Peyer's patch (tissue), 4 donors: ENCODE measurements at places on chromosomes 6 and 20.
A peak's percentile ranks its signal among the peaks of the same experiment; 100 is the strongest.

- DNase-seq = no peak
These were observed 2.2 kb downstream of the UBR2 start for GRCh38 chr6:42565823-42566613.

DNA sequence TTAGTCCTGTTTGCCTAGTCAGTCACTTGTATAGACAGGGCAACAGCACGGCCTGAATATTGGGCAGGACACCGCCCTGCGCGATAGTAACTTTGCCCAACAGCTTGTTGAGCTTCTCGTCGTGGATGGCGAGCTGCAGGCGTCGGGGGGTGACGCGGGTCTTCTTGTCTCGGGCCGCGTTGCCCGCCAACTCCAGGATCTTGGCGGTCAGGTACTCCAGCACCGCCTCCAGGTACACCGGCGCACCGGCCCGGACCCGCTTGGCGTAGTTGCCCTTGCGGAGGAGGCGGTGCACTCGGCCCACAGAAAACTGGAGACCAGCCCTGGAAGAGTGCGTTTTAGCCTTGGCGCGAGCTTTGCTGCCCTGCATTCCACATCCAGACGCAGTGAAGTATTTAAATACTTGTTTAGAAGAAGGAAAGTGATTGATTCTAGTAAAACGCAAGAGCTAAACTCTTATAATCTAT, 92.8 kb upstream of the BTN3A2 start:
- DNase-seq = peak; percentile 85

GRCh38 chr20:41309817-41310216, 7.7 kb downstream of the ZHX3 start:
- DNase-seq = no peak

GRCh38 chr6:136599329-136600011, 49.2 kb upstream of the MAP7 start:
- DNase-seq = no peak

DNA sequence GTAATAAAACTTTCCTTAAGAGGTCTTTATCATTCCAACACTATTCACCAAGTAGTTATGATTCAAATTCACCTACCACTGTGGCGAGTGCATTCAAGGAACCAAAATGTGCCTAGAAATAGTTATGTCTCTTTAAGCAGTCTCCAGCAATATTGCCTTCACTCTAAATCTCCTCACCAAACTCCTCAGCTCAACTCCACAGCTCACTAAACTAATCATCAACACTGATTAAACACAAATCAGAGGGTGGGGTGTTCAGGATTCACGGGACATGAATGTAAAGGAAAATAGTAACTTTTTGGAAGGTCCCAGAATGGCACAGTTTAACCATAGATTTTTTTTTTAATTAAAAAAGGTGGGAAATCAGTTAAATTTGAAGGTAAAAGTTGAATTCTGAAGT, 70.5 kb upstream of the THEMIS start:
- no peak for DNase-seq
